NCI-H146 (cell line): ENCODE measurements at places on chromosomes 6 and 20.
A peak's percentile ranks its signal among the peaks of the same experiment; 100 is the strongest.

DNA sequence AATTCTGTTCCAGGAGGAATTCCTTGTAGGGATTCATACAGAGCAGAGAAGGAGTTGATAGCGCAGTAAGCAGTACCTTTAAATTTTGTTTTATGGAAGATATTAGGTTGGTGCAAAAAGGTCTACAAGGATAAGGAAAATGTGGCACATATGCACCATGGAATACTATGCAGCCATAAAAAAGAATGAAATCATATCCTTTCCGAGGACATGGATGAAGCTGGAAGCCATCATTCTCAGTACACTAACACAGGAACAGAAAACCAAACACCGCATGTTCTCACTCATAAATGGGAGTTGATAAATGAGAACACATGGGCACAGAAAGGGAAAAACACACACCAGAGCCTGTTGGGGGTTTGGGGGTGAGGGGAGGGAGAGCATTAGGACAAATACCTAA is 37.4 kb upstream of the TXLNB start:
- no peak for DNase-seq

DNA sequence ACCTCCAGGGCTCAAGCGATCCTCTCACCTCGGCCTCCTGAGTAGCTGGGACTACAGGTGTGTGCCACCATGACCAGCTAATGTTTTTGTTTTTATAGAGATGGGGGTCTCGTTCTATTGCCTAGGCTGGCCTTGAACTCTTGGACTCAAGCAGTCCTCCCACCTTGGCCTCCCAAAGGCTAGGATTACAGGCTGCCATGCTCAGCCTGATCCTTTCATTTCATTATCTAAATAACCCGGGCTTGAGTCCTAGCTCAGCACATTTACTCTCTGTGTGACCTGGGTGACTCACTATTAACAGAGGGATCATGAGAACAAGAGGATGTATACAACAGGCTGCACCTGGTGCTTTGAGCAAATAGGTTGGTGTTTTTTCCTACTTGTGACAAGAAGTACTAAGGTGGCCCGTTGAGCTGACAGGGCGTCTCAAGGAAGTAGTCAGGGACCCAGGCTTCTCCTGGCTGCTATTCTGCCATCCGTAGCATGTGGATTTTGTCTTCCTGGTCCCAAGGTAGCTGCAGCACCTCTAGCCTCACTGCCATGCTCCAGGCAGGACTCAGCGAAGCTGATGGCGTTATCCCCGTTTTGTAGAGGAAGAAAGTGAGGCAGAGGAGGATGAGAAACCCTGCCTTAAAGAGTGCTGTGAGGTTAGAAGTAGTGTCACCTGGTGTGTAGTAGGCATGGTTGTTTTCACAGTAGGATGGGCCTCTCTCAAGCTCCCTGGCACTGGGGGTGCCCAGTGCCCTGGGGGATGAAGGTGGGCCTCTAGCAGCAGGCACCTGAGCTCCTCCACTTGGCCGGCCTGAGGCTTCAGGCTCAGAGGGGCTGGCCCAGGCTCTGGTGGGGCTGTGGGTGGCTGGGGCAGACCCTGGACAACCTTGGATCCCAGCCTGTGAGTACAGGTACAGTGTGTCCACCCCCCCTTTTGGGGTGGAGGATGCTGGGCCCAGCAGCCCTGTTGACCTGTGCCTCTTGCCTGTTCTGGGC is 62.4 kb downstream of the ADNP start:
- peak; percentile 75 for DNase-seq

GRCh38 chr20:60057866-60058807 is 99.9 kb downstream of the CDH26 start:
- peak; percentile 80 for DNase-seq

GRCh38 chr6:64522859-64523258 is 887.3 kb downstream of the PHF3 start:
- DNase-seq, result no peak

DNA sequence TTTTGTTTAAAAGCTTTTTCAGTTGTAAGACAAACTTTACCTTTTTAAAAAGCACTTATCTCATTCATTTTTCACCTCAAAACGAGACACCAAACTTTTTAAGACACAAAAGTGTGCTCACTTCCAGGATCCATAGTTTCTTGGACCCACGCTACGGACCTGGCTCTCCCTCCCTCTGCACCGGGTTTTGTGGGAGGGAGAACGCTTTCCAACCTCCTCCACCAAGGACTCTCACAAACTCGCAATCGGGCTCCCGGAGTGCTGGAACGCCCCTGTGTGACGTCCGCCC is 436 bp downstream of the CAGE1 start:
- peak; percentile 86 for DNase-seq

- peak; percentile 63 for DNase-seq
Observed at GRCh38 chr20:64084685-64085152, 521 bp upstream of the LKAAEAR1 start.

DNA sequence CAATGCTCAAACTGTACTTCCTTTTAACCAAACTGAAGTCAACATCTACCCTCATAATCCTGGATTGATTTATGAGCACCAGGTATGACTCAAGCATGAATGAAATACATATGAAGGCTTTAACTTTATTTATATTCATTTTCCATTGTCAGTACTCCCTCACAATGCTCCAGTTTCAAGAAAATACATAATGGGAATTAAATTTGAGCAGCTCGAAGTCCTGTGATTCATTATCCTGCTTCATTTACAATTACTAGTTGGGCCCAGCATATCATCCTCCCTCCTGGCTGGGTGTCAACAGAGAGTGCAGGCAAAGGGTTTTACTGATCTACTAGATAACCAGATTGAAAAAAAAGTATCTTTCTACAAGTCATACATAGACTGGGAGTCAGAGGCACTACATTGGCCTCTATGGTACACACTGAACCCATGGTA is 10.1 kb downstream of the SAMHD1 start:
- no peak for DNase-seq
